BJ (cell line): ENCODE measurements at places on chromosomes 3 and 15.

DNA sequence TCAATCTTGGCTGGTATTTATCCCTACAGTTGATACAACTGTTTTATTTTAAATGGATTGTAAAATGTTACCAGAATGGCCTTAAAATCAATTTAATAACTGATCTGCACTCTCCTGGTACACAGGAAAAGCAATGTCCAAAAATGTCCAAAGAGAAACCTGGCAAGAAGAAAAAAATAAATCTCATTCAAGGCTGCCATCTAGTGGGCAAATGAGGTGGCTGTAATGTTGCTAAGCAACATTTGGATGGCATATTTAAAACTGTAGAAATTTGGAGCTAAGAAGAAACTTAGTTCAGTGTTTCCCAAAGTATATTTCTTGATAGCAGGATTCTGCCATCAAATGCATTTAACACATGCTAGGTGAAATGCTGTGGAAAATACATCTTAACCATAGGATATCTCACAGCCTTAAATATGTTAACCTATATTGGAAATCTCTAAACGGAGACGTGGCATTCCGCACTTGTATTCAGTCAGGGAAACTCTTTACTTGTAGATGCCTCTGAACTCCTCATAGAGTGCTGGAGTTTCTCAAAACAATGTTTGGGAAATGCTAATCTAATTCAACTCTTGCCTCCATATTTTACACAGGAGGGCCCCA is 216.8 kb downstream of the ERC2 start:
- no peak for DNase-seq

- peak; percentile 15 for DNase-seq
These were observed at the start of gene SLC9C1 for GRCh38 chr3:112293368-112294321. TSS of gene SLC9C1 (minus strand) at chr3:112294216. CDS start at chr3:112286791, 7,425 bp downstream.

DNA sequence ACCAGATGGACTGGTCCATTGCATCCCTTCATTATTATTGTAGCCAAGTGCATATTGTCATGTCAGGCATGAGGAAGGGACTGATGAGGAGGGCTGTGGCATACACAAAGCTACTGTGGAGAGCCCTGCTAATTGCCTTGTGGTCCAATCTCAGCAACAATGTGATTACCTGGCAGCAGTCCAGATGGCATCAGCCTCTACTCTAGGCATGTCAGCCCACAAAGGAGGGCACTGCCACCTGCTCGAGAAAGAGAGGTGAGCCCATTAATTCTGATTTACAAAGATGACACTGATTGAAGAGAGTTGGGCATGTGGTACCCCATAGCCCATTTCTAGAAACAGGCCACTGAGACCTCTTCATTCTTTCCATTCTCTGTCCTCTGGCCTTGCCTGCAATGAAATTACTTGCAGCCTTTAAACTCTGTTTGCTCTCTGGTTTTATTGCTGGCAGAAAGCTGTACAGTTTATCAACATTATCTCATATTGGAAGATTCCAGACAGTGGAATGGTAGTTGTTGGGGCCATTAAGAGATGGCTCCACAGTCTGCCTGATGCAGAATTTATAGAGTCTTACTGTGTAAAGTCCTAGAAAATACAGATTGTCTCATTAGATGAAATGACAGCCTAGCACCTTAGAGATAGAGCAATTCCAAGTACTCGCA is 307.7 kb downstream of the ARPP21 start:
- DNase-seq = no peak

DNA sequence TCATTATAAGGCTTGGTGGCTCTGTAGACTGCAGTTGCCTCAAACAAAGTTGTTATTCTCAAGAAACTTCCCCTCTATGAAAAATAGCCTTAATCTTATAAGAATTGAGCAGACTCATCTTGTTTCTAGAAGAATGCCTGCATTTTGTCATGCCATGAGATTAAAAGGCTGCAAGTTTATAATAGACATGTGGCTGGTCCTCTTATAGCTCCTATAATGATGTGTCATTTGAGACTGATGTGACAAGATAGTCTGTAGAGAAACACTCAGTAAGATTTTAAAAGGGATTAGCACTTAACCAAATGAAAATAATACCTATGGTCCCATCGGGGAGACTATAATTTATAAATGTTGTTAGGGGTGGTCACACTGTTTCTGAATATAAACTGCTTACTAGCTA is 312.5 kb downstream of the OXSM start:
- DNase-seq = no peak

DNA sequence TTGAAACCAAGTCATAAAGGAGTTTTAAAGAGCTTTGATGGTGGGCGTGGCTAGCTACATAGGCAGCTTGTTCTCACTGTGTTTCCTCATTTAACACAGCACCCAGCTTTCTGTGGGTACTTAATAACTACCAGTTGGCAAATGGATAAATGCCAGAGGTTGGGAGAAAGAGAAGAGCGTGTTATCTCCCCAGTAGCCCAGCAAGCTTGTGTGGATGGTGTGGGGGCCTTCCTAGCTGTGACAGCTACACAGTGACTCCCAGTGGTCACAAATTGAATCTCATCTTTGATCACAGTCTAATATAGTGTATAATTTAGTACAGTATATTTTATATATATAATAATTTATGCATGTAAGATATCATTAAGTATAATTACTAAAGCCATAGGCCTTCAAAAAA is 984.1 kb downstream of the EPHA3 start:
- DNase-seq = no peak

GRCh38 chr3:69385723-69386555 is at the start of gene FRMD4B:
TSS of gene FRMD4B (minus strand) at chr3:69386088. CDS start at chr3:69385989, 99 bp downstream.
- no peak for DNase-seq

DNA sequence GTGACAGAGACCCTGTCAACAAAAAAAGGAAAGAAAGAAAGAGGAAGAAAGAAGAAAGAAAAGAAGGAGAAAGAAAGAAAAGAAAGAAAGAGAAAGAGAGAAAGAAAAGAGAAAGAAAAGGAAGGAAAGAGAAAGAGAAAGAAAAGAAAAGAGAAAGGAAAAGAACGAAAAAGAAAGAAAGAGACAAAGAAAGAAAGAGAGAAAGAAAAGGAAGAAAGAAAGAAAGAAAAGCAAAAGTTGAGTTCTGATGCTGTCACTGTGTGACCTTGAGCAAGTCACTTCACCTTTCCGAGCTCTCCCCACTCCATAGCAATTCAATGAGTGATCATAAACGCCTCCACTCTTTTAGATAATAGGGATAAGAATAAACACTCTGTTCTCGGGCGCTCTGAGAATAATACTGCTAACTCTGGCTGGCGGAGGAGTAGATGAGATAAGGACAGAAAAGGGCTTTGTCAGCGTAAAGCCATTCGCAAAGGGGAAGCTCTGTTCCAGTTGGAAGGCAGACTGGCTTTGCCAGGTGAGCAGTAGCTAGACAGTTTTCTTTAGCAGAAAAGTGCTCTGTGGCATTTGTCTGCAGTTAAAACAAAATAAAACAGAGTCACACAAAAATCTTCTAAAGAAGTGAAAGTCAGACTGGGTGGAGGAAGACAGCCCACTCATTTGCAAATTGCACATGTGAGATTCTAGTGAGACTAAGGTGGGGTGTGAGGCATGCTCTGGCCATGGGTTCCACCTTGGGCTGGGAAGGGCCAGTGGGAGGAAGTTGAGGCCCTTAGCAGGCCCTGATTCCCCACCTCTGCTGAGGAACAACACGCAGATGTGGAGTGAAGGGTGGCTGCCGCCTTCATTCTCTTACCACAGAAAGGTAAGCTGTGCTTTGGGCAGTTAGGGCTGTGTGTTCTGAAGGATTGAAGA is 9.6 kb upstream of the FLNB start:
- no peak for DNase-seq

GRCh38 chr3:94398036-94398435 is 335.2 kb downstream of the NSUN3 start:
- no peak for DNase-seq

DNA sequence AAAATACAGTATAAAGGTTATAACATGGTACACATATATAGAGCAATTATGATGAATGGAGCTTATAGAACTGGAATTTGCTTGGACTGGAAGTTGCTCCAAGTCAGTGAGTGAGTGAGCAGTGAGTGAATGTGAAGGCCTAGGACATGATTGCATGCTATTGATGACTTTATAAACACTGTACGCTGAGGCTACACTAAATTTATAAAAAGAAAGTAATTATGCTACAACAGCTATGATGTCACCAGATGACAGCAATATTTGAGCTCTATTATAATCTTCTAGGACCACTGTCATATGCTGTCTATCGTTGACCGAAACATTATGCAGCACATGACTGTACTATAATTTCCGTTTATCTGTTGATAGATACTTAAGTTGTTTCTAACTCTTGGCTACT is 463.3 kb downstream of the EPHA6 start:
- DNase-seq = no peak

GRCh38 chr3:172461530-172462138 is 13.4 kb upstream of the GHSR start:
- no peak for DNase-seq

- no peak for DNase-seq
These were observed 115.0 kb downstream of the STAG1 start for GRCh38 chr3:136637176-136637575.

DNA sequence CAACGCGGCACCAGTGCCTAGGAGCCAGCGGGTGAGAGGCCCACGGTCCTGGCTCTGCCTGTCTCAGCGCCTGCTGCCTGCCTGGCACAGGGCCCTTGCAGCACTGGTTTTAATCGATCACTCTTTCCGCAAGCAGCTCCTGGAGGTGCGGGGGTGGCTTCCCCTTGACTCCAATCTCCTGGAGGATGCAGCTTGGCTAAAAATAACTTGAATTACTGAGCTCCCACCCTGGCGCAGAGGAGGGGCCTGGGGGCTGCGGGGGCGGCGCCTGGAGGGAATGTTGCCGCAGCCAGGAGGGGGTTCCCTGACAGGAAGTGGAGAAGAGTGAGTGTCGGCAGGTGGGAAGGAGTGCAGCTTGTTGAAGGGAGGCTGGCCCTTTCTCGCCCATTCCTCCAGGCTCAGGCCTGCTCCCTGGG is 9.9 kb upstream of the RPL29 start:
- no peak for DNase-seq

DNA sequence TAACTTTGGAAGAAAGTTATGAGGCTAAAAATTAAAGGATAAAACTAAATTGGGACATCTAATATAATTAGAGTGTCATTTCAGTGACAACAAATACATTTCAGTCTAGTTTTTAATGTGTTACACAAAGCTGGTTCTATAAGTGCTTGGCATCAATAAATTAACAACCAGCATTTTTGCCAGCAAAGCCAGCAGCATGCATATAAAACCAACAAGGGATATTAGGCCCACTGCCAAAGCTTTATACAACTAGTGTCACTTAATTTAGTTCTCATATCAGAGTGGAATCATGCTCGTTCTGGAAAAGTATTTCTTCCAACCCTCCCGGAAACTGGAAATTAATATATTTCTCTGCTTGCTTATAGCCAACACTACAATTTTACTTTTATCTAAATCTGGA is 88.8 kb downstream of the THBS1 start:
- no peak for DNase-seq

- DNase-seq = no peak
These were observed 26.7 kb upstream of the SLC12A8 start for GRCh38 chr3:125239266-125239665.

DNA sequence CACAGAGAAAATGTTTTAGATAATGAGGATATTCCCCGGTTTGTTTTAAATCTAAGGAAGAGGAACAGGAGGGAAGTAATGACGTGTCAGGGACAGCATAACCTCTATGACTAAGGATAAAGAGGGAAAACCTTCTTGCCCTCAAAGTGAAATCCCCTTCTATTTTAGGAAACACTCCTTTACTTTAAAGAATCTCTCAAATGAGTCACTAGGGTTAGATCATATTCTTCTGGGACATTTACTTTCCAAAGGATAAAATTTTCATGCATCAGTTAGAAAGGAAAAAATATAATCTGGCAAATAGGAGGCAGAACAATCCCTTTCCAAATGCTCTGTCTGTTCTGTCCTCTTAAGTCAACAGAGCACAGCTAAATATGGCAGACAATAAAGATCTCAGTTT is 43.2 kb upstream of the UBE2E2 start:
- DNase-seq = peak; percentile 64

DNA sequence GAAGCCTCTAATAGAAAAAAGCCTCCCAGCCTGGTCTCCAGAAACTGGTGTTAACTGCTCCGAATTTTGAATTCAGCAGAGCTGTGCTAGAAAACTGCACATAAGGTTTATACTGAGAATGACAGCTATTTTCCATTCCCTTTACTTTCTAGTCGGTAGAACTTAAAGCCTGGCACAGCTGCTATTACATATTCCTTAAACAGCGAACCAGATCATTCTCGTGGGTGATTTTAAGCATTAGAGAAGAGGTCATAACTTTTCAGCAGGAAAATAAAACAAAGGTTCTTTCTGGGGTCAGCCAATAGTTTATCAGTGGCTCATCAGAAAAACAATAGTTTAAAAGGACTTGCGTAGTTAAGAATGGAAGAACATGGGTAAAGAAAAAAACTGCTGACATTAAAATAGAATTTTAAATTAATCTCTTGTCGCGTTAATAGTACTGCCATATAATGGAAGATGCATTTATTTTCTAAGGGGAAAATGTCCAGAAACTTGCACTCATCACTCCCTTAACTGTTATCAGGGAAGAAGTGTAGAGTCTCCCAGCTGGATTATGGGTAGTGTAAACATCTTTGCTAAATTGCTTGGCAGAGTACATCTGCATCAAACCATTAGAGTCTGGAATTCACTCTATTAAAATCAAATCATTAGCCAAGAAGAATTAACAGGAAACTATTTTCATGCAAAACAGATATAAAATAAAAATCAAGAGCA is 7.9 kb downstream of the VGLL4 start:
- DNase-seq = no peak

DNA sequence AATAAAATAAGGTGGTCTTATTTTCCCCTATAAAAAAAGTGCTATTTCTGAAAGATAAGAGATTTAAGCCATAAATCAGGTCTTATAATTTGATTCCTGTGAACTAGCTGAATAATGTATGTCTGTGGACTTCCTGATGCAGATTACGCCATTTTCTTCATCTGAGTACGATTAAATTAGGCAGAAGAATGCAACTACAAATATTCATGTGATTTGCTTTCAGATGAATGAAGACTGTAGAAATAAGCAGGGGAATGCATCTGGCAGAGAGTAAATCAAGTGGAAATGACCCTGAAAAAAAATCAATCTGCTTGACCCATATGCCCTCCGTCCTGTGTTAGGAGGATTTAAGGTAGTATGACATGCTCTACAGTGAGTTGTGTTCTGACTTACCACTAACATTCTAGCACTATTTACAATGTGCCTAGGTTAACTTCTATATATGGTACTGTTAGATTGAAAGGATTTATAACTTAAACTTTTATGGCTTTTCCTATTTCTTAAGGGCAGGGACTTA is 14.7 kb downstream of the BNIP2 start:
- no peak for DNase-seq

DNA sequence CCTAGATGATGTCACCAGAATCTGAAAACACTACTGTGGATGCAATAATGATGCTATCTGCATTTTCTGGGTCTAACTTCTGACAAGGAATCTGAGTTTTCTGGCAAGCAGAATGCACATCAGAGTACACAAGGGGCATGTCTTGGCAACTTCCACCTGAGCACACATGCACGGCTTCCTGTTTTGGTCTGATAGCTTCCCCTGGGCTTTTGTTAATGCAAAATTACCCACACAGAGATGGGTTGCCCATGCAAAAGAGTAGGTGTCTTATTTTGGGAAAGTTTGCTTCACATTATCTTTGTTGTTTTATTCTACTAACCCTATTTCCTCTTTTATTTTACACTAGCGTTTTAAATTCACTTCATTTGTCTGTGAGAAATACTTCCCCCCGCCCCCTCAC is 74.2 kb upstream of the SATB1 start:
- no peak for DNase-seq
